Stimulated activated CD8-positive, alpha-beta memory T cell treated with anti-CD3 and anti-CD28 coated beads, Interleukin-4, amount 100 ng/mL, for 4 hours (primary cell): ENCODE measurements at places on chromosomes 16 and 17.
A peak's percentile ranks its signal among the peaks of the same experiment; 100 is the strongest.

DNA sequence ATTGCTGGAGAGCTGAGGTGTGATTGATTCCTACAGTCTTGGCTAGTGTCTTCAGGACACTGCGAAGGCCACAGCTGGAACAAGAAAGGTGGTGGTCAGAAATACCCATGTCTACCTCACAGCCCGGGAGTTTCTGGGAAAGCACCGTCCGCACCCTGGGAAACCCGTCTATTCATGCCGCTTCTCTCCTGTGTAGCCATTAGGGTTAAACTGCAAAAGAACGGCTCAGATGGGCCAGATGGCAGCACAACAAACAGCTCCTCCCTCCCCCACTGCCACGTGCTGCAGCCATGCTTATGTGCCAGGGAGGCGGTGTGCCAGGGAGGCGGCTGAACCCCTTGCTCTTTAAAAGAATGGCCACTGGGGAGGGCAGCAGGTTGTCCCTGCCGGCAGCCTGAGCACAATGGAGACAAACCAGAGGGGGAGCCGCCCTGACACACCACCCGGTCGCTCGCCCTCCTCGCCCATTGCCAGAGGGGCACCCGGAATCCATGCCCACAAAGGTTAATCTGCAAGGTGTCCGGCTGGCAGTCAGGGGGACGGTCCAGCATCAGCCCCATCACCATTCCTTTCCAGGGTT, 65.2 kb downstream of the CYTH1 start:
- no peak for DNase-seq

- DNase-seq = no peak
These were observed 488 bp downstream of the C17orf113 start for GRCh38 chr17:42049834-42050392.

- no peak for DNase-seq
These were observed 50.7 kb downstream of the SLC5A11 start for GRCh38 chr16:24896439-24896838.

- peak; percentile 62 for DNase-seq
These were observed at the start of gene TACO1 for GRCh38 chr17:63600569-63601438. Gene TACO1, plus strand, starts transcription at chr17:63600895. Its CDS starts 189 bp downstream, at chr17:63601084.

DNA sequence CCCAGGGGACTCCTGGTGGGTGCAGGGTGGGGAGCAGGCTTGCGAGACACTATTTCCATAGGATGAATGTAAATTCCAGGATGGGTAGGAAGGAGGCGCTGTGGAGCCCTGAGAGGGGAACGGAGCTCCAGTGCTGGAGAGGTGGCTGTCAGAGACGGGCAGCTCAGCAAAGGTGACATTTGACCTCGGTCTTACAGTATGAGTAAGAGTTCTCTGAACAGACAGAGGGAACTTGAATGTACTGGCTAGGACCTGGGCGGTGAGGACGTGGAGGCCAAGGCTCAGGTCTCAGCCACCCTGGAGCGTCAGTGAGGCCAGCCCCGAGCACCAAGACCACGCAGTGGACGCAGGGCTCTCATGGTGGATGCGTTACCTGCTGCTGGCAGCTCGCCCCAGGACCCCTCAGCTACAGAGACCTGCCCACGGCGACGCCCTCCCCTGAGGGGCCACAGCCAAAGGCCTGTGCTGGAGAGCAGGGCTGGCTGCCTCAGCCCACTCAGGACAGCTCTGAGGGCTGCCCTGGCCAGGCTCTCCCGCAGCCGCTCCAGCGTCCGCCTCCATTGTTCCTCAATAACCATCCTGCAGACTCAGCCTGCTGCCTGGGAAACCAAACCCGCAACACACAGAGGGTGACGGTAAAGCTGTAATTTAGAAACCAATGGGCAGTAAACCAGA, 65.9 kb upstream of the TNRC6C start:
- DNase-seq = no peak

DNA sequence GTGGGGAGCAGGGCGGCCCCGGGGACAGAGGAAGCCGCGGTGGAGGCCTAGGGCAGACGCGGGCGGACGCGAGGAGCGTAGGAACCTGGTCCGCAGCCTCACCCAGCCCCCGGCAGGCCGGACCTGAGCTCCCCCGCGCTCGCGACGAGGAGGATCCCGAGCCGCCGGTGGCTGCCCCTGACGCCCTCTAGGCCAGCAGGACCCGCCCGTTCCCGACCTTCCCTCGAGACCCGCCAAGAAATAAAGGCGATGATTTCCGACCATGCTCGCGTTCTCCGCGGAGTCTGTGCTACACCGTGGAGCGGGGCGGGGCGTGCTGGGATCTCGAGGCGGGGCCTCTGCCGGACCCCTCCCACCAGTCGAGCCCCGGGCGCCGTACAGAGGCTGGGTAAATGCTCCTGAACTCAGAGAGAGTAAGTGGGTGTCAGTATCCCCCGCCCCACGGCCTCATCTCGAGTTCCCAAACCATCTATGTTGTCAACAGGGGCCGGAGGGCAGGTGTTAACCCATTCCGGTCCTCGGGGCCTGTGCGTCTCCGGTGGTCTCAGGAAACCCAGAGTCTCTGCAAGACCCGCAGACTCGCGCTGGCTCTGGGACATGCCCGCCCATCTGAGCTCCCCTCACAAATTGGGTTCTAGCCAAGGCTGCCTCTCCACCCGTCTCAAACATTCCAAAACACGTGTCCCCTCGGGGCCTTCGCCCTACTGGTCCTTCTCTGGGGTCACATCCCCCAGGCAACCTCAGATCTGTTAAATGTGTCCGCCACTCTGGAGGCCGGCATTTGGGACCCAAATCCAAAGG, 13.7 kb downstream of the SYCE1L start:
- peak; percentile 52 for DNase-seq

DNA sequence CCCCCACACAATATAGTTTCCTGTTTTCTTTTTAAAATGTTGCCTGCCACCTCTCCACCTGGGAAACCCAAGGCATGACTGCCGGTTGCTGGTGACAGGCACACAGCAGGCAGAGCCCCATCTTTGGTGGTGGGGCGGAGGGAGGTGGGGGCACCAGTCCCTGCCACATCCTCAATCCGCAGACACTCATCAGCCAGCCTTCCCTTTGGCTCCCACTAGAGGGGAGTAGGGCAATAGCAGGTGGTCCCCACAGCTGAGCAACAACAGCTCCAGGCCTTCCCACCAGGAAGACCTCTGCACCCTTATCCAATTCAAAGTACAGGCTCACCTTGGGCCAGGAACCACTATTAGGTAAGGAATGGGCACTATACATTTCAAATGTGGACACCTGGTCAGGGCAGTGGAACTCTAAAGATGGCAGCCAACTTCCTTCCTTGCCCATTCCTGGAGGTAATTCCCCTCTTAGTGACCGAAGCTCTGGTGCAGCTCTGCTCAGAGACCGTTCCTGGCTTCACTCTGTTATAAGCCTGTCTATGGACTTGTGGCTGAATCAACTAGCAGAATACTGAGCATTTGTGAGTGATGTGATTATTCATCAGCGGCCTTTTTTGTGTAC, 13.9 kb downstream of the RECQL5 start:
- DNase-seq = no peak

- DNase-seq = no peak
These were observed 258.2 kb downstream of the PARN start for GRCh38 chr16:14371778-14372431.

DNA sequence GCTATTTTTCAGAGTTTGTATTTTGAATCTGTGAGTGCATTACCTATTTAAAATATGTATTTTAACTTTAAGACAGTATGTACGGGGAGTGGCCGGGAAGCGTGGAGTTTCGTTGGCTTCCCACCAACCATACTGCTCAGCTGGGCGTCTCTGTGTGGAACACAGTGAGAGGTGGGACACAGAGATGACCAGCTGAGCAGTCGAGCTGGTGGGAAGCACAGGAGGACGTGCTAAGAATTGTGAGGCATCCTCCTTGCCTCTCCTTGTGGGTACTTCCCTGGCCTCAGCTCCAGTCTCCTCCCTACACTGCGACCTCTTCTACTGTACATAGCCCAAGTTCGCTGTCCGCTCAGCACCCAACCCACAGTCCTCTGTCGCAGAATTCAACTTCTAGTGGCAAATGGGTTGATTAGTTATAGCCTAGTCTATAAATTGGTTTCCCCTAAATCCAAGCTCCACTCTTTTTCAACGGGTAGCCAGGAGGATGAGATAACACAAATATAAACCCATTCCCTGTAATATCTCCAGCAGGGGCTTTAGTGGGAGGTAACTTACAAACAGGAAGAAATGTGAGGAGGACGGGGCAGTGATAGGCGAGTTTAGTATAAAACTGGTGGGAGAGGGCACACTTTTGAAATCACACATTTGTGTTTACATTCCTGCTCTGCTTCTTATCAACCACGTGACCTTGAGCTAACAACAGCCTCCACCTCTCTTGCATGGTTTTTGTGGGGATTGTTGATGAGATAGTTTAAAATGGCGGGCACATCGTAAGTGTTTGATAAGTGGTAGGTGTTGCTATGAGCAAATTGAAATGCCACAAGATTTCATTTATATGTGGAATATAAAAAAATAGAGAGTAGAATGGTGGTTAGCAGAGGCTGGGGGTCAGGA, 211.9 kb upstream of the HS3ST3A1 start:
- no peak for DNase-seq

GRCh38 chr16:54265575-54266107, 20.9 kb downstream of the IRX3 start:
- DNase-seq = no peak

GRCh38 chr17:3911271-3912053, 4.8 kb downstream of the P2RX1 start:
- no peak for DNase-seq

DNA sequence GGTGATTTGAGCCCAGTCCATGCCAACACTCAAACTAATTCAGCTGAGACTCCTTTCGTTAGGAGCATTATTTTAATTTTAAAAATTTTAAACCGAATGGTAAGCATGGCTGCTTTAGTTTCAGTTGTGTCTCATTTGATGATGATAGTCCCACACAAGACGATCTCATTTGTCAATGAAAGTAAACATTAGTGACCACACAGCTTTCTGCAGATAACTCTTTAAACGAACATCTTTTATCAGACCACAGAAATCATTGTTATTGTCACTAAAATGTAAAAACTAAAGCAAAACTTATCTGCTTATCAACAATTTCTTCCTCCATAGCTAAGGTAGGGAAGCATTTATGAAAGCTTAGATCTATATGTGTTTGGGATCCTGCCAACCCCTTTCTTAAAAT, 382.2 kb downstream of the ZFHX3 start:
- DNase-seq = no peak

DNA sequence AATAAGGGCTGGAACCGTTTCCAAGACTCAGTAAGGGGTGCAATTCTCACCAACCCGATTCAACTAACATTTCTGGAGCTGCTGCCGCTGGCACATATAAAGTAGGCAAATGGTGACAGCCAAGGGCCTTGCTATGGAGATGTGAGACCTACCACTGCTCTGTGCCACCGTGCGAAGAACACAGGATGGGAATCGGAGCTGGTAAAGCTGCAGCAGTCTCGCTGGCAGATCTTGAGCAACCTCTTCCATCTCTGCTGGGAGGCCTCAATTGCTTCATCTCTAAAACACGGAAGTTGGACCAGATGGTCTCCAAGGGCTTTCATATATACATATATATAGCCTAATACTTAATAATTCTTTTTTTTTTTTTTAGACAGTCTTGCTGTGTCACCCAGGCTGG, 128.9 kb upstream of the RCVRN start:
- DNase-seq = no peak

DNA sequence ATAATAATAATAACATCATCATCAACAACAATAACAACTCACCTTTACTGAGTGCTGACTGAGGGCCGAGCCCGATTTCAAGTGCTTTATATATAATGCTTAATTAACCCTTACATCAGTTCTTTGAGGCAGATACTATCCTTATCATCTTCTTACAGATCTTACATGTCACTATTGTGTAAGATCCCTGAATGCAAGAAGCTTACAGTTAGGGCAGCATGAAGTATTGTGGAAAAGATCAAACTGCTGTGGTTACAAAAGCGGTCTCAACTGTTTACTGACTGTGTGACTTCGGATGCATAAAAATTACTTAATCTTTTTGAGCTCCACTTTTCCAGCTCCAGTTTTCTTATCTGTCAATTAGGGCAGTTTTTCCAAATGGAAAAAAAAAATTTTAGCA, 3.3 kb downstream of the VAT1 start:
- no peak for DNase-seq

DNA sequence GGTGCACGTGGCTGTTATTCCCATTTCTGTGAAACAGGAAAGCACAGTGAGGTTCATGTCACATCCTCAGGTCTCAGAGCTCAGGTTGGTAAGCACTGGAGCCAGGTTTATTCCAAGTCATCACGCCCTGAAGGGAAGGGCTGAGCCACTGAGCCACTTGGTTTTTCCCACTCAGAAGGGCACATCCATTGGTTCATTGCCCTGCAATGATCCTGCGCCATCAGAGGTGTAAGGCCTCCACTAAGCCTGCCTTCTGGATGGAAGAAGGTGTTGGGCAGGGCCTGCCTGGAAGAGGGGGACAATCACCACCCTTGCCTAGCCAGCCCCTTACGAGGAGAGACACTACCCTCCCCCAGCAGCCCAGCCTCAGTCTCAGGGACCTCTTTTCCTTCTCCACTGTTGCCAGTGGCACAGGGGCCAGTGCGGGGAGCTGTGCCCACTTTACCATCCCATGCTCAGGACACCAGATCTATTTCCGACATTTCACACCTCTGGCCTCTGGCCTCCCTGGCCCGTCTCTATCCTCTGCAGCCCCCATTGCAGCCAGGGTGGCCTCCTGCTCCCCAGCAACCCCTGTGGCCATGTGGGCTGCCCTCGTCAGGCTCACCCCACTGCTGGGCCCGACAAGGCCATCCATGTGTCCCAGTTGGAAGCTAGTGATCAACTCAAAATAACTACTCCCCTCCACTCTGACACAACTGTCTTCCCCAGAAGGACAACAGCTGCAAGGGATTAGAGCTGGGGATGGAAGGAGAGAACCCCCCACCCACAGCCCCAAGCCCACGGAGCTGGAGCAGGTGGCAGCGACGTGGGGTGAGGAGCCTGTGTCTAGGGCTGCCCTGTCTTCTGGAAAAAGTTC, 29.9 kb downstream of the CFAP20 start:
- no peak for DNase-seq

- DNase-seq = no peak
These were observed 4.5 kb upstream of the NME4 start for GRCh38 chr16:392450-393030.

DNA sequence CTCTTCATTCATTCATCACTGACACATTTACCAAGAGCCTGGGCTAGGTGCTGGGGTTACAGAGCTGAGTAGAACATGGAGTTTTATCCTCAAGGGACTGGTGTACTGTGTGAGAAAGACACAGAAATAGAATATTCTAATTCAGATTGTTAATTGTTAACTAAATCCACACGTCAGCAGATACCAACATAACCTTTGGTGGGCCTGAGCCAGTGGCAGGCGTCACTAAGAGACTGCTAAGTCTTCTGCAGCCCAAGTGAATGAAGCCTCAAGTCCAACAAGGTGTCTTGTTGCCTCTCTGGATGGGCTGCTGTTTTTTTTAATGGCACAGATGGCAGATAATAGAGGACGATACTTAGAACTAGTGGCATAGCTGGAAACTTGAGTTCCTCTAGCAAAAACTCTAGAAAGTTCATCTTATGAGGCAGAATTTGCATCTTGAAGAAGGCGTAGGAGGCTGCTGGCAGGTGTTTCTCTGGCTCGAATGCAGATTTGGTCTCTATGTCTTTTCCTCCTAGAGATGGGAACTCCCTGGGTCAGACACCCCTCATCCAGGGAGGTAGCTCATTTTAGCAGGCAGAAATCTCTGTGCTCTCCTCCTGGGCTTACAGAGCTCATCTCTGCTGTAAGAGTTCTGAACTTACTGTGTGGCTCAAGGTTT, 179.5 kb downstream of the NTN1 start:
- no peak for DNase-seq

GRCh38 chr17:63552211-63552610, 1.9 kb downstream of the DCAF7 start:
- no peak for DNase-seq
